ENCODE measurements at places on chromosomes 4 and X.

DNA sequence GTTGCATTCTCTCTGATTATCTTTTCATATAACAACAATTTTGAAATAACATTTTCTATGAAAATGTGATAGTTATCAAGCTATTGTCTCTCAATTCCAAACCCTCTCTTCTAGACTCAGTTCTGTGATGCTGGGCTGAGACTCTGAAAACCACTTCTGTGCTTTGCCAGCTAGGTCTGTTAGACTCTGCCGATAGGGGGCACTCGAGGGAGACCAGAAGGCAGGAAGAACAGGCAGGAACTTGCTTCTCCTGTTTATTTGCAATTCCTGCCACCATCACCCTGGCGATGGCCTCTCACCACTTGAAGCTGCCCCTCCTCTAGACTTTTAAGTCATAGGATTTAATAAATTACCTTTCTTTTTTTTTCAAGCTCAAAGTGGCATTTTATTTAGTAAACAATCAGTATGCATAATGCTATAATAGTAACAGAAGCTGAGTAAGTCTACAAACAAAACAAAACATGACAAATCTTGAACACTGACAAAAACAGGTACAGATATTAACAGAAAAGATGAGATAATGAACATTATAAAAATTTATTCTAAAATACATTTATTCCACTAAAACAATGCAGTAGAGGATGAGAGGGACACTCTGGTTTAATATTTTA lies 49.7 kb downstream of the RASL11B start:
- peak; percentile 69 for DNase-seq

DNA sequence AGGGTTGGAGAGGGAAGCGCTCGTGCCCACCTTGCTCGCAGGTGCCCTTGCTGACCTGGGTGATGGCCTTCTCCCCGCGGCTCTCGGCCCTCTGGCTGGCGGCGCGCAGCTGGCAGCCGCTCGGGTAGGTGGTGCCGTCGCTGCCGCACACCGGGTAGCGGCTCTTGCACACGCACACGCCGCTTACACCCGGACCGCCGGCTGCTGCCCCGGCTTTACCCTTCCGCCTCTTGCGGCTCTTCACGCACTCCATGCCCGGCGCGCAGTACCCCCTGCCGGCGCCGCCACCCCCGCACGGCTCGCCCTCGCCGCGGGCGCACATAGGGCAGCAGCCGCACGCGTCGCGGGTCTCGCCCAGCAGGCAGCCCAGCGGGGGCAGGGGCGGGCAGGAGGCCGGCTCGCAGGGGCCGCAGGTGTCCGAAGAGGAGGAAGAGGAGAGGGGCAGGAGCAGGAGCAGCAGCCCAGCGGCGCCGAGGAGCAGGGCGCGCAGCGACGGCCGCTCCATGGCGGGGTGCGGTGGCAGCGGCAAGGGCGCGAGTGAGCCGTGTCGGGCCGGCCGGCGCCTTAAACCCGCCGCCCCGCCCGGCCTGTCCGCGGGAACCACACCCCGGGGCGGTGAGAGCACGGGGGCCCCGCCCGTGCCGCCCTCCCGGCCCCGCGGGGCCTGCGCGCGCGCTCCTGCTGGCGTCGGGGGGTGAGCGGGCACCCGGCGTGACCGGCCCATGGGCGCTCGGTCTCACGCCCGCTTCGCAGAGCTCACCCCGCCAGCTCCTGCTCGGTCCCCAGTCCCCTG lies at the start of gene IGFBP7:
Gene IGFBP7 (minus strand): TSS at position 539 of the 793 bp plus-strand sequence. CDS start 34 bp downstream, at position 505.
- DNase-seq, result peak; percentile 38

GRCh38 chr4:138112389-138112788 lies 129.8 kb downstream of the SLC7A11 start:
- DNase-seq, result no peak

DNA sequence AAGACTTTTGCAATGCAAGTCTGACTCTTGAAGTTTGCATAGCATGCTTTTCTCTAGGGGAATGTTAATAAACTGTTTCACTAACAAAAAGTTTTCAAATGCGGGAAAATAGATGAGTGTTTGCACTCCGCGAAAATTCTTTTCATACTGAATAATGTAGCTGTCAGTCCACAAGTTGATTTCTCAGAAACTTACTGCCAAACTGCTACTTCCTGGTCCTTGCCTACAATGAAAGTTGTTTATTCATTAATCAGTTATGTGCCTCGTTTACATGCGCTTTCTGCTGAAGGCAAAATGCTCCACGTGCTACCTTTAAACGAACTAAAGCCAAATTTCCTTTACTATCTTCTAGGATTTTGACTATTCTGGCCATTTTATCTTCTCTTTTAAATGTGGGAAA lies 166.2 kb downstream of the MAGEB17 start:
- no peak for DNase-seq

DNA sequence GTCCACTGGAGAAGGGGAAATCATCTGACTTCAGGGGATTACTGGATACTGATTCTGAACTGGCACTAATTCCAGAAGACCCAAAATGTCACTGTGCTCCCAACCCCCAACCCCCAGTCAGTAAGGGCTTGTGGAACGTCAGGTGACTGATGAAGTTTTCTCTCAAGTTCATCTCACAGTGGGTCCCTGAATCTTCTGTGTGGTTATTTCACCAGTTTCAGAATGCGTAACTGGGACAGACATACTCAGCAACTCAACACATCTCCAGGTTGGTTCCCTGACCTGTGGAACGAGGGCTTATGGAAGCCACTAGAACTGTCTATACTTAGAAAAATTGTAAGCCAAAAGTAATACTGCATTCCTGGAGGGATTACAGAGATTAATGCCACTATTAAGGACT lies 45.3 kb downstream of the DDX60L start:
- DNase-seq, result no peak

- peak; percentile 48 for DNase-seq
These were observed 13.6 kb upstream of the CXCL2 start for GRCh38 chr4:74112399-74113105.

DNA sequence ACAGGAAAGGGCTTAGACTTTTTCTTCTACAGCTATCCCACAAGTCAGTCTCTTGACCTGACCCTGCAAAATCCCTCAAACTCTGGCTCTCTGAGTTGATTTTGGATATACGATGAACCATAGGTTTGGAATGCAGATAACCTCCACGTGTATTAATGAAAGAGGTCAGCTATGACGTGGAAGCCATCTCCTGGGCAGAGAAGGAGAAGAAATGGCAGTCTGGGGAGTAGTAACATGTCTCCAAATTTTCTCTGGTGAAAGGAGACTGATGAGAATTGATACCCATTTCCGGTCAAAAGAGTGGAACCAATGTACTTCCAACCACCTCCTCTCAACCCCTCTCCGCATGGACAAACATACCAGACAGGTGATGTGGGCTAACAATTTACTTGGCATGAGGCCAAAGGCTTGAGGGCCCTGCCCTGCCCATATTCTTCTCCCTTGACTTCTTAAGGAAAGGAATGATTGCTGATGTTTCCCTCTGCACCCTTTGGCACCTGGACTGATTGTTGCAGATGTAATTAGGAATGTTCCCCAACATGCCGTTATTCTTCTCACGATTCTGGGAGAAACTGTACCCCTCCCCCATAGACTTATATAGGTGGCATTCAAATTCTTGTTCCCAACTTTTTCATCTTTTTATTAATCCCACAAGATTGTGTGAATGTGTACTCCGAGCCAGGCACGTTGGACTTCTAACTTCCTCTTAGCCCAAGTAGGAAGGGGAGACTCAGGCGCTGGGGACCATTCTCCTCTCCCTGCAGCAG lies 580 bp upstream of the PLS3 start:
- DNase-seq, result peak; percentile 65

DNA sequence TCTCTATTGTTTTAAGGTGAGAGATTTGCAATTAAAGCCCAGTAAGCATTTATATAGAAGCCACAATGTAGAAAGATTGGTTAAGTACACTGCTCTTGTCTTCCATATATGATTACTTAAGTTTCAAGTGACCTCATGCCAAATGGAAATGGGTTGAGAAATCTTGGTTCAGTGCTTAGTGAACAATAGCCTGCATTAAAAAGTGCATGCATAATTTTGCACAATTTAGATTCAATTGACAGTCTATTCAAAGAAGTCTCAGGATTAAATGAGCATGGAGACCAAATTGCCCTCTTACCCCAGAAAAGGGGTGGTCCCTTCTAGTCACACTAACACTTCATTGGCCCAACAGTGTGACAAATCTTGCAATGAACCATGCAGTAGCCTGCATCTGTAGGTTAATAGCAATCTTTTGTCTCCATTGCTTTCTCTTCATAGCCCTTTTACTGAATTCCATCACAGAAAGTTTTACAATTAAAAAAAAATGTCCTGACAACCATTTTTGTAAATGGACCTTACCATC lies 93.6 kb downstream of the HHIP start:
- no peak for DNase-seq

GRCh38 chrX:104253567-104254441 lies 929 bp downstream of the ESX1 start:
- no peak for DNase-seq

- no peak for DNase-seq
These were observed 2.5 kb downstream of the MYL5 start for GRCh38 chr4:676871-677235.

DNA sequence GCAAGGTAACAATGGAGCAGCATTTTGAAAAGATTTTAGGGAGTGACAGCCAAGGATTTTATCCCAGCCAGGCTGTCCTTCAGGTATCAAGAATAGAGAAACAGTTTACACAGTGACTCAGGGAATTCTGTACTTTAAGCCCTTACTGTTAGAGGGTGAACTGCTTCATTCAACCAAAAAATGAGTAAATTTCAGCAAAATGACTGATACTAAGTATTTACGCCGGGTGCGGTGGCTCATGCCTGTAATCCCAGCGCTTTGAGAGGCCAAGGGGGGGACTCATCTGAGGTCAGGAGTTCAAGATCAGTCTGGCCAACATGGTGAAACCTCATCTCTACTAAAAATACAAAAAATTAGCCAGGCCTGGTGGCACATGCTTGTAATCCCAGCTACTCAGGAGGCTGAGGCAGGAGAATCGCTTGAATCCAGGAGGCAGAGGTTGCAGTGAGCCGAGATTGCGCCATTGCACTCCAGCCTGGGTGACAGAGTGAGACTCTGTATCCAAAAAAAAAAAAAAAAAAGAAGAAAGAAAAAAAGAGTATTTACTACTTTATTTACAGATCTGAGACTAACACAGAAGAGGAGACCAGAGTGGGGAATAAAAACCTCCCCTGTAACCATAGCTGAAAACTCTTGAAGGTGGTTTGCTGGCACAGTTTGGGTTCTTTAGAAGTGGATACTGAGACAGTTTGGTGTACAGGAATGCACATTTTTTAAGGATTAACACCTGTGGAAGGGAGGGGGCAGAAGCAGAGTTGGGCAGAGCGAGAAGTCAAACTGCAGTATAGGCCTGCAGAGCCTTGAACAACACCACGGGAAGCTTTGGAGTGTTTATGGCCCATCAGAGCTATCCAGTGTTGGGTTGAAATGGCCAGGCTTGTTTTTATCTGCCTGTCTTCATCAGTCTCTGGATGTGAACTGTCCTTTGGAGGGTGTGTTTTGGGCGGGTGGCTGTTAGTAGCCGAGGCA lies 40.5 kb downstream of the TMEM131L start:
- DNase-seq, result peak; percentile 23

DNA sequence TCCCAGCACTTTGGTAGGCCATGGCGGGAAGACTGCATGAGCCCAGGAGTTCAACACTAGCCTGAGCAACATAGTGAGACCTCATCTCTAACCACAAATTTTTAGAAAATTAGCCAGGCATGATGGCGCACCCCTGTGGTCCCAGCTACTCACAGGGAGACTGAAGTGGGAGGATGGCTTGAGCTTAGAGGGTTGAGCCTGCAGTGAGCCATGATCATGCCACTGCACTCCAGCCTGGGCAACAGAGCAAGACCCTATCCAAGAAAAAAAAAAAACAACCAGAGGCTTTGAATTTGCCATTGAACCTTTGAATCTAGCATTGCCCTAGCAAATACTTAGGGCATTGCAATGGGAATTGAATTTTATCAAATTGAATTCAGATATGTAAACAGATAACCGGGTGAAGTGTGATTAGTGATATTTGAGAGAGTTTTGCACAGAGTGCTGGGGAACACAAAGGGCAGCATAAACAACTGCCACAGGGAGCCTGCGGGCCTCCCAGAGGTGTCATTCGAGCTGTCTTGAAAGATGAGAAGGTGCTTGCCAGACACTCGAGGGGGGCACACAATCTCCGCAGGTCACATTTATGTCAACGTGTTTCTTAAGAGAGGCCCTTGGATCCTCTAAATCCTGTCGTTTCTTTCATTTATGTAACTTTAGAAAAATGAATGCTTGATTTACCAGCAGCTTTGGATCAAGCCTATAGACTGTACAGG lies 200.3 kb downstream of the AASDH start:
- no peak for DNase-seq

GRCh38 chr4:140312100-140312499 lies 61.3 kb upstream of the SCOC start:
- no peak for DNase-seq

- no peak for DNase-seq
These were observed 152.0 kb upstream of the SFRP2 start for GRCh38 chr4:153940916-153941315.

DNA sequence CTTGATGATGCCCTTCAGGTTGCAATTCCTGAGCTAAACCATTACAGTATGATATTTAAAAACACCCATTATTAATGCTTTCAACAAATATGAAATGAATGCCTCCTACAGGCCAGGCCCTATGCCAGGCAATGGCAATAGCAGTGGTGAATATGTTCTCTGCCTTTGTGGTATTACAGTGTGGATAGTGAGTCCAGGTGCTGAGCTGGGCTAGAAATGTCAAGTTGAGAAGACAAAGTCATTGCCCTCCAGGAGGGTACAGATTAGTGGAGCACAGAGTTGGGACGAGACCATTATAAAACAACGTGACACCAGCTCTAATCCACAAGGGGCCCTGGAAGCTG lies 81.9 kb downstream of the RBM47 start:
- DNase-seq, result peak; percentile 53

GRCh38 chrX:85992811-85993229 lies 54.5 kb downstream of the CHM start:
- DNase-seq, result peak; percentile 49

GRCh38 chr4:130705023-130705422 lies 1609.1 kb downstream of the C4orf33 start:
- DNase-seq, result no peak

- no peak for DNase-seq
These were observed 66.7 kb downstream of the RBMX2 start for GRCh38 chrX:130468395-130468923.

DNA sequence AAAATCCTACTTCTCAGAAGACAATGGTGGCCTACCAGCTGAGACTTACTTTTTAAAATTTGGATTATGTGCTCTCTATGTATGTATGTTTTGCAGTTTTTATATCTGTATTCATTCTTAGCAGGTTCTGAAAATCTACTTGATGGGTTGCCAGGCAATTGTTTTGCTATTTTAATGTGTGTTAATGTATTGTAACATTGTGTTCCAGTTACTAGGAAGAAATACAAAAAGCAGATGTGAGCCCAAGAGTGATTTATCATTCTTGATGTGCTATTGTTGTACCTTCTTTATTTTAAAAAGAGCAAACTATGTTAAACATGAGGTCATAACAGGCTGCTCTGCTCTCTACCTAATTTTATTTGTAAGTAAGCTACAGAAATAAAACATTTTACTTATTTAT lies 81.9 kb downstream of the REPS2 start:
- no peak for DNase-seq

DNA sequence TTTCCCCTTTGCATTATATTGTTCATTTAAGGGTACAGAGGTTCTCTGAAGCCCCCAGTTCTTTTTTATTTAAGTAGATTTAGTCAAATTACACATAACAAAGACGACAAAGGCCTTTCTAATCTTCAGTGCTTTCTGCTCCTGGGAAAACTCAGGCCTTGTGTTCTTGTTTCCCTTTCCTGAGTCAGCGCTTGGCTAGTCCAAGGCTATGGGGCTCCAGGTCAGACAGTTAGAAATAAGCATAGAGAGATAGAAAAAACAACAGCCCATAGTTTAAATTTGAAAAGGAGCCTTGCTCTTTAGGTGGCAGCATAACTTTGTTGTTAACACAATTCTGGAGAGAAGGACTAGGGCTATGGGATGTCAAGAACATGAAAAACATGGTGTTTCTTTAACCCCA lies 97.3 kb downstream of the PPP1R2C start:
- DNase-seq, result peak; percentile 0

Measured in amniotic epithelial cell (primary cell).